ENCODE measurements at places on chromosomes 3 and 15.

- no peak for DNase-seq
Observed at GRCh38 chr3:30646181-30646876, 39.9 kb downstream of the TGFBR2 start.

GRCh38 chr15:73323956-73324355 is 44.8 kb downstream of the HCN4 start:
- DNase-seq, result no peak

DNA sequence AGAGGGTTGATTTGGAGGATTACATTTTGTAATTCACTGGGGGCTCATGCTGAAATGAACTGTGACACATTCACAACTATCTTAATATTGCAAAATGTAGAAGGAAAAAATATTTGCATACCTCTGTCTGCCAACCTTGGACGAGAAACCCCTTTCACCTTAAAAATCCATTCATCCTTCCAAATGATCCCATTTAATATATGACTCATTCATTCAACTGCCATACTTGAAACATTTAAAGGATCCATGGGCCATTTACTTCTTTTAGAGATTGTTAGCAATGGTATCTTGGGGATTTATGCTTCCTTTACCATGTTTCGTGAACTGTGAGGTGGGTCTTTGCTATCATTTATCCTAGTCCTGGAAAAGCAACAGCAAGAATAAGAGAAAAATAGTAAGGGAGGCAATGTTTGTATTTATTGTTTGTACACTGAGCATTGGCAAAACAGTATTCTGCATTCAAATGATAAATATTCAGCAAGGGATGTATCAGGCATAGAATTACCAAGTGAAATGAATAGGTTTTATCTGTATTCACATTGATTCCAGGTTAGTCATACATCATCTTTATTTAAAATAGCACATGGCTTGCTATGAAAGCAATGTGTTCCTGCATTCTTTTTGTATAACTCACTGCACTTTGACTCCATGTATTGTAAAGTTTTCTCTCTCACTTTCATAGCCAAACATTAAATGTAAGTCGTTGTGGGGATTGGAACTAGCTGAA is 378.1 kb downstream of the NSUN3 start:
- no peak for DNase-seq

GRCh38 chr3:141940194-141940776 is 63.8 kb downstream of the ATP1B3 start:
- DNase-seq, result no peak

DNA sequence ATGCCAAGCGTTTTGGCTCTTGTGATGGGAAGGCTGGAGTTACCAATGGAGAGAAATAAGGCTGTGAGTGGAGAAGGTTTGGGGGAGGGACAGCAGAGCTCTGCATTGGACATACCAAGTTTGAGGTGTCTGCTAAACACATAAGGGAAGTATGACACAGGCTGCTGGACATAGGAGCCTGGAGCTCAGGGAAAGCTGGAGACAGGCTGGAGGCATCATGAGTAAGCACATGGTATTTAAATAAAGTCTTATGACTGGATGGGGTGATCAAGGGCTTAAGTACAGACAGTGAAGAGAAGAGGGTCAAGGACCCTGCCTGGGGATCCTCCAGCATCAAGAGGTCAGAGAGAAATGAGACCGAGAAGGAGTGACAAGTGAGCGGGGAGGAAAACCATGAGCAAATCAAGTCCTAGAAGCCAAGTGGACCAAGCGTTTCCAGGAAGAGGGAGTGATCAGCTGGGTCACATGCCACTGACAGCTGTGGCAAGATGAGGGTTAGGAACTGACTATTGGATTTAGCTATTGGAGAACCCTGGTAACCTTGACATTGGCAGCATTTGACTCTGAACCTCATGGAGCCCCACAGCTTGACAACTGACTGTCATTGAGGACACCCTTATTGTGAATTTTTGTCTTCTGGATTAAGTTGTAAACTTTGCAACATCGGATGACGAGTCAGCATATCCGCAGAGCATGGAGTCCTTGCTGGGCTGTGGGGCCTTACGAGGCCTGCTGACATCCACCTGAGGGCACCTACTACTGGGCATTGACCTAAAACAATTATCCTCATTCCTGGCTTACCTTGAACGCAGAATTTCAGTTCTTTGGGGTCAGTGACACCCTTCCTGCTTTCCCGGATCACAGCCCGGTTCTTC is 78.7 kb upstream of the ETV5 start:
- DNase-seq, result no peak

GRCh38 chr3:144384241-144384979 is 412.8 kb downstream of the DIPK2A start:
- DNase-seq, result no peak

- DNase-seq, result no peak
Observed at GRCh38 chr3:149523512-149524299, 49.2 kb downstream of the TM4SF4 start.

Measured in stimulated activated naive CD4-positive, alpha-beta T cell (primary cell).